ENCODE measurements at places on chromosomes 3 and 15.

GRCh38 chr3:21054064-21054463, 696.9 kb downstream of the ZNF385D start:
- DNase-seq, result no peak

- no peak for DNase-seq
Measured at GRCh38 chr3:17683542-17684207, 58.8 kb downstream of the TBC1D5 start.

- no peak for DNase-seq
Measured at GRCh38 chr3:4525560-4526223, 32.5 kb downstream of the ITPR1 start.

- DNase-seq, result no peak
Measured at GRCh38 chr3:114730397-114730796, 416.7 kb downstream of the ZBTB20 start.

DNA sequence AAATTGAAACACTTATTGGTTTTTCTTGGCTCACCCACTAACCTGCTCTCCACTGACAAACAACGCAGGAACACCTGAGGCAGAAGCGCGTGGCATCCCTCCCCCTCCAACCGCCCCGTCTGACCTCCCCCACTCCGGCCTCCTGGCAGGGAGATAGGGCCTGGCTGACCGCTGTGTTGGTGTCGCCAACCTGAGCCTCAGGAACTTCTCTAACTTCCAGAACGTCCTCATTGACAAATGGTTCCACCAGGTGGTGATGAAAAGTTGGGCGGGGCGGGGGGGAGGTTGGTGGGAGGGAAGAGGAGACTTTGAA, 22.8 kb downstream of the IL17RD start:
- DNase-seq, result no peak

DNA sequence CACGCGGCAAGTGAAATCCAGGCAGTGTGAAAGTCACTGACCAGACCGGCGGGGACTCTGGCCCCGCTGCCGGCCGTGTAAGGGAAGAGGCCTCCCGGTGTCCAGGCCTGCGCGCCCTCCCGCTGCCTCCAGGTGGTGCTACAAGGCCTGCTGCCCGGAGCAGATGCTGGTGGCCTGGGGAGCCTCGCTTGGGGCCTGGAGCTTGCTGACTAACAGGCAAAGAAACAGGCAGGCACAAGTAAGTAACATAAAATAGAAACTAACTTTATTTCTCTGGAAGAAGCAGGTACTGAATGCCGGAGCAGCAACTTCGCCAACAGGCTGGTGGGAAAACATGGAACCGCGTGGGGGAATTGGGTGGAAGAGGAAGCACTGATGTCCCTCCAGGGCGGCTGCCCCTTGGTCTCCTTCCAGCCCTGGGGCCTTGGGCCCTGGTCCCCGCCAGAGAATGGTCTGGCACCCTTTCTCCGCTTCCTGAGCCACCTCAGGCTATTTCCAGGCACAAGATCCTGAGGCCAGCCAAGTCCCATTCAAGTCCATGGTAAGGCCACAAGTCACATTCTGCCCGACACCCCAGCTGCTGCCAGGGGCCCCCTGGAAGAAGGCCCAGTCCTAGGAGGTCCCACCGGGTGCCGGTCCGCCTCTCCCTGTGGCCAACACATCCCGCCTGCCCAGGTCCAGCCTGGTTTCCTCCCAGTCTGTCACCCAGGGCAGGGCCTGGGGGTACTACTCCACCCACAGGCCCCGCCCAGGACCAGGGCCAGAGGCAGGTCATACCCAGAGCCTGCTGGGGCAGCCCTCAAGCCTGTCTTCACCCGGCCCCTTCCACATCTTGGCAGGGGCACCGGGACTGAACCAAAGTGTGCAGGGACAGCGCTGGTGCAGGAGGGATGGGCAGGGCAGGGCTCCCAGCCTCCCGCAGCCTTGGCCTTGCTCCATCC, 45.0 kb downstream of the TNK2 start:
- DNase-seq, result peak; percentile 60

DNA sequence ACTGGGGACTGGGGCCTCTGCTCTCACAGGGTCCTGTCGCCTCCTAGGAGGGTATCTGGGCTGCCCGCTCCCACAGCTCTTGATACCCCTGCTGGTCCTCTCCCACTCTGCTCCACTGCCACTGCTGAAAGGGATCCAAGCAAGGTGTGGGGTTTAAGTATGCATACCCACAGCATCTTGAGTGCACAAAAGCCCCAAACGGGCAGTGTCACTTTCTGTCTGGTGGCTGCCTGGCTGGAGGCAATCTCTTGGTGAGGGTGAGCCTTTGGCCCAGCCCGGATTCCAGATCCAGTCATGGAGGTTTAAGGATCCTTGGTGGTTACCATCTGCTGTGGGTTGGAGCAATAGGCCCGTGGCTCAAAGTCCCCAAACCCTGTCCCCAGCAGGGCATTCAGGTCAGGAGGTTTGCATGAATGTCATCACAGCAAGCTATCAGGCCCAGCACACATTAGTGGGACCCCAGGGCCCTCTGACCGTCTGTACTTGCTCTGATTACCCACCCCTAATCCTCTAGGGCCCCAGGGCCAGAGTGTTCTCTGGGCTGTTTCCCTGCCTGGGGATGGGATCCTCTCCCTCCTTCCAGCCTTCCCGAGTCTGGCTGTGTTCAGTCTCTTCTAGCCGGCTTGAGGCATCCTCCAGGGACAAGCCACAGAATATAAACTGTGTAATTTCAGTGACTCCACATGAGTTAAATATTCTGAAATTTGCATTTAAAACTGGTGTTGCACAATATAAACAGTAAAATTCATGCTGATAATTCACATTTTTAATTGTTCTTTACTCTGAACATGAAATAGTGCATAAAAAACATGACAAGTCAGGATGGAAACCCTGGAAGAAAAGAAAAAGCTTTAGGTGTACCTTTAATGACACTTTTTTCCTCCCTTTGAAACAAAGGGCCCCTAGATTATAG, 4.9 kb upstream of the TJP1 start:
- DNase-seq, result no peak

- DNase-seq, result no peak
Measured at GRCh38 chr15:92520914-92521623, 127.4 kb downstream of the ST8SIA2 start.

DNA sequence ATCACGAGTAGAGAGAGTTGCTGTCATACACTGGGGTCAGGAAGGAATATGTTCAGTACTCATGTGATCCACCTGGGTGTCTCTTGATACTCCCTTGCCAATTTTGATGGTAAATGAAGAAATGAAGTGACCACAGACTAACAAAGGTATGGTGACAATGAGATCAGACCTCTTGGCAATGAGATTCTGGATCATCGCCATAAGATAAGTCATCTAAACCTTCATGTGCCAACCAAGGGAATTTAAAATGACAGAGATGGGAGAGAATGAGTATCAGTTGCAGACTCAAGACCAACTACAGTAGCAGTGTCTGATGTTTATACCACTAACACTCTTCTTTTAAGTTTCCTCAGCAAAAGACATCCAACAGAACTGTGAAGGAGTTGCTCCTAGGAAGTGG, 601.0 kb downstream of the MECOM start:
- DNase-seq, result no peak

- DNase-seq, result no peak
Measured at GRCh38 chr3:125136515-125136914, 76.0 kb downstream of the SLC12A8 start.

DNA sequence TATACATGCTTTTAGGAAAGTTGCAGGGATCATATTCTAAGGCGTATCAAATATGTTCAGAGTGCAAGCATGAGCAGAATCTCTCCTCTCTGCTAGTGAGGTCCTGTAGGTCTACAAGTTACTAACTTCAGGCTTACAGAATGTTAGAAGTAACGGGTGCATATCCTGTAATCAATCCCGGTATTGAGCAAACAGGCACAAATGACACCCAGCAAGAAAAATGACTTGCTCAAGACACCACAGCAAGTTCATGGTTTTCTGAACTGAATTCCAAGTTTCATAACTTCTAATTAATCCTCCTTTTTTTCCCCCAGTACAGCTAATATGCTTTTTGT, 353.9 kb upstream of the TPRG1 start:
- no peak for DNase-seq

GRCh38 chr3:53628536-53629401, 134.4 kb downstream of the CACNA1D start:
- DNase-seq, result no peak

DNA sequence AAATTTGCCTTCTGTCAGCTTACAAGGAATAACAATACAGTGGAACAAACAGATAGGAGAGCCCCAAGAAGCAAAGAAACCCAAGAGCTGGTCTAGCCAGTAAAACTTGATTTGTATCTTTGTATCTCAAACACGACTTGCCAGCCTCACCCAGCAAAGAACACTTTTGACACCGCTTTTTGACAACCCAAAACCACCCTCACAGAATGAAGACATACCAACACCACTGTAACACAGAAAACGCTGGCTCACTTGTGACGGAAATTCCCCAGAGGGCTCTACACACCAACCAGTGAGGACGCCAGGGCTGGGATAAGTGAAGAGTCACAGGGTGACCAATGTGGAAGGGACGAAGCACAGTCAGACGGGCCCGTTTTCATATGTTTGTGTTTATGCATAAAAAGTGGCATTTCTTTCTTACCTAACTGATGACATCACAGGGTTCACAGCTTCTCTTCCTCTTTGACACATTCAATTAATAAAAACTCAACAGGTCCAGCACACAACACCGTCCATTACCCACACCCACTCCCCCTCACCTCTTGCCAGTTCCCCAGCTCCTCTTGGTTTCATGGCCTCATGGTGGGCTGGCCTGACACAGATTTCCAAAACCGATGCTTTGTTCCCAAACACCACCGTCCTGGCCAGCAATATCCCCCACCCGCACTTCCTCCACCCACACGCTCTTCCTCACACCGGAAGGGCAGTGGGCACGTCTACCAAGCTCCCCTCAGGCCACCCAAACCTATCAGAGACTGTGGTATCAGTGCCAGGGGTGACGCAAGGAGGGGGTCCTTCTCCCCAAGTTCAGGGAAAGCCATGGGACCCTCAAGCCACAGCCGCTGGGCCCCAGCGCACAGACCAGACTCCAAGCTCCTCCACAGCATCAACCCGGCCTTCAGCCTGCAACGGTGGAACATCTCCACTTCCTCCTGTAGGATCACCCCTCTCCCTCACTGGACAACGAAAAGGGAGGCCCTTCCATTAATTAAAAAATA, 94.2 kb downstream of the ADAMTS17 start:
- no peak for DNase-seq

GRCh38 chr15:73941044-73941443, 14.8 kb downstream of the LOXL1 start:
- DNase-seq, result no peak

- DNase-seq, result no peak
Measured at GRCh38 chr3:166444336-166444735, 607.1 kb upstream of the BCHE start.

- peak; percentile 78 for DNase-seq
Measured at GRCh38 chr15:91852741-91853510, 582 bp upstream of the SLCO3A1 start.

DNA sequence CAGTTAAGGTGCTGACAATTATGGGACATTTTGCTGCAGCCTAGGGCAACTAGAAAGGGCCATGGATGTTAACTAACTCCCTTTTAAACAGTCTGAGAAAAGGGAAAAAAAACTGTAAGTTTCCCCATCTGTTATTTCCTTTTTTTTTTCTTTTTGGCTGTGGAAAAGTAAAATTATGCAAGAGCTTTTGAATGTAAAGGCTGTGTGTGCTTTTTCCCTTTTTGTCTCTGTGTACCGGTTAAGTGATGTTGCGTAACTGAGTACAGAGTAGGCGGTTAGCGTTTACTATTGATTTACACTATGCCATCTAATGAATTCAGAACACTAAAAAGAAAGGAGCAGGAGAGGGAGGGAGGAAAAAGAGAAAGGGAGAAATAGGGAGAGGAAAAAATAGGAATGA, 403.6 kb downstream of the TIGIT start:
- no peak for DNase-seq

- peak; percentile 76 for DNase-seq
Measured at GRCh38 chr15:78618490-78618934, 2.3 kb downstream of the CHRNA3 start.

GRCh38 chr15:47961401-47962090, 159.2 kb upstream of the SLC24A5 start:
- peak; percentile 8 for DNase-seq

- DNase-seq, result no peak
Measured at GRCh38 chr3:126354776-126355175, 2.4 kb downstream of the KLF15 start.

DNA sequence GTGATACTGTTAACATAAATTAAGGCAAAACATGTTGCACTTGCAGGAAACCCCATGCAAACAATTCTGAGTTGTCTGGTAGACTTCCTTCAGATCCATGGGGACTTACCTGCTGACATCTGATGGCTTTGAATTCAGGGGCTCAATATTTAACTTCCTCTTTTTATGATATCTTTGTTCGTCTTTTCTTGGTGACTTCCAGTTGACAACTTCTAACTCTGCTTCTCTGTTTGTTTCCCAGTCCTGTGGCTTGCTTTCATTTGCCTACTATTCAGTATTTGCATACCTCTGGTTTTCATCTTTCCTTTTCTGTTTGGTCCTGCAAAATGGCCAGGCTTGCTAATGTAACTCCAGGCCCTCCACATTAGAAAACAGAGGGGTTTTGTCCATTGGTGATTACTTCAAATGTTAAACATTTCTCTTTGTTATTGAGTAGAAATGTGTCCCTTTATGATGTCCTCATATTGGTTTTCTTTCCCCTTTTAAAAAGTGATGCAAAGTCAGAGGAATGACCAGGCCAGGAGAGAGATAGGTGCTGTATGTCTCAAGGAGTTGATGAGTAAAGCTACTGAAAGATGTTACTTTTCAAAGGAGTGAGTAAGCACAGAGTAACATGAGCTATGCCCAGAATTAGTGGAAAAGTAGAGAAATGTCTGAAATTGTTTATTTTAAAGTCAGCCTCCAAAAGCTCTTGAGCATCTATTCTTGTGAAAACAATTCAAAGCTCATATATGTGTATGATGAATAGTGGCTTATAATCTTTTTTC, 335.9 kb downstream of the LPP start:
- no peak for DNase-seq

DNA sequence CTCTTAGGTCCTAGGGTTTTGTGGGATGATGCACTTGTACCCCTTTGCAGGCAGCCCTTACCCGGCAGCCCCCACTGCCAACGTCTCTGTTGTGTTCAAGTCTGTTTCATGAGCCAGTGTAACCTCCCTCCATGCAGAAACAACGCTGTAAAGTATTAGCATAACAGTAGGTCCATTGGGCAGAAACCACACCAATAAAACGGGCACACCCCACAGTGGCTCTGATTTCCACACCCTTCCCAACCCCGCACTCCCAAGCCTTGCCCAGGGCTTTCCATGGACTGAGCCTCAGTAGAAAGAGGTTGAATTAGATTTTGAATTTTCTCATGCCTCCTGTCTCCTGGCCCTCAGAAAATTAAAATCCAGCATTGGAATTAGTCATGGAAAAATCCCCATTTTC, 124.5 kb downstream of the CACNA1D start:
- DNase-seq, result no peak

GRCh38 chr3:42539871-42540714, 37.6 kb downstream of the VIPR1 start:
- peak; percentile 73 for DNase-seq

DNA sequence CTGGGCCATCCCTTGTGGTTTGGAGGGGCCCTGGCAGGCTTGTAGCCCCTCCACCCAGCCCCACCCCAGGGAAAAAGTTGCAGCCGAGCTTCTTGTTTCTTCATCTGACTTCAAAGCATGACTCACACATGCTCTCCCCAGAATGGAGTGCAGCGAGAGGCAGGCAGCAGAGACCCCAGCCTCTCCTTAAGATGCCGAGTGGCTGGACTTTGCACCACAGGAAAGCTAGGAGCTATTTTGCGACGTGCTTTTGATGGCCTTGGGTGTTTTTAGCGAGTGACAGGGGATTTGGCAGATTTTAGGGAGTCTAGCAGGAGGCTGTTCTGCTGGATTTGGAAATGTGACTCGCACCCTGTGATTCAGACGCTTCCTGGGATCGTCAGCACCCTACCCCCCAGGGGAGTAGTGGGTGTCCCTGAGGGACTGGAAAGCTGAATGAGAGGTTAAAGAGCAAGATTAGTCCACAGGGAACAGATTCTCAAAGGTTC, 14.2 kb downstream of the BAHD1 start:
- DNase-seq, result no peak
